ENCODE measurements at places on chromosomes 7 and 10.
A peak's percentile ranks its signal among the peaks of the same experiment; 100 is the strongest.

- no peak for DNase-seq
These were observed 7.8 kb downstream of the GIMAP8 start for GRCh38 chr7:150458235-150458634.

DNA sequence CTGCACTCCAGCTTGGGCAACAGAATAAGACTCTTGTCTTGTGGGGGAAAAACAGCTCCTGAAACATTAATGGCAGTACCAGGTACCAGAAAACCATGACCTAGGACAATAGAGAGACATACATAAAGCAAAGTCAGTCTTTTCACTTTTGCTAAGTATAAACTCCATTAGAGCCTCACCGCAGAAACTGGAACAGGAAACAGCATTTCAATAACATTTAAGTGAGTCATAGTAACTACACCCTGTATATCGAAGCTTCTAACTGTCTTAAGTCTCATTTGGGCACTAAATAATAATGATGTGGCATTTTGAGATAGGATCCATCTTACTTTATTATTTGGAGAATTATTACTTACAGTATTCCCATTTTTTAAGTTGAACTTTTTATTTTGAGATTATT lies 517.8 kb upstream of the CELF2 start:
- no peak for DNase-seq

DNA sequence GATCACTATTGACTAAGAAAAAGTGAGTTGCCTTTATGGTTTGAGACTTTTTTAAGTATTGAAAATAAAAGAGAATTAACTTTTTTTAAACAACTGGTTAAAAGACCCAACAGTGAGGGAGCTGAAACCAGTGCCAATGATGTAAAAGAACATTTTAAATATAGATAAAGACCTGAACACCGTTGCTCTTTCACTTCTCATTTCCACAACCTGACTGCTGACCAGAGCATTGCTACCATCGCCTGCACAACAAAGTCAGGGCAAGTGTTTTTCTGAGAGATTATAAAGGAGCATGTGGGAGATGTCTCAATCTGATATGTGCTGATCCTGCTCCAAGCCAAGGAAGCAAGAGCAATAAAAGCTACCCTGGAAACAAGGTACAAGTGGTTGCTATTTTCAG lies 34.7 kb downstream of the IMMP2L start:
- DNase-seq = no peak

GRCh38 chr7:116671681-116672595 lies at the start of gene MET:
Gene MET (plus strand): TSS chr7:116672196. CDS start chr7:116699085, 26,889 bp downstream.
- DNase-seq = peak; percentile 80

DNA sequence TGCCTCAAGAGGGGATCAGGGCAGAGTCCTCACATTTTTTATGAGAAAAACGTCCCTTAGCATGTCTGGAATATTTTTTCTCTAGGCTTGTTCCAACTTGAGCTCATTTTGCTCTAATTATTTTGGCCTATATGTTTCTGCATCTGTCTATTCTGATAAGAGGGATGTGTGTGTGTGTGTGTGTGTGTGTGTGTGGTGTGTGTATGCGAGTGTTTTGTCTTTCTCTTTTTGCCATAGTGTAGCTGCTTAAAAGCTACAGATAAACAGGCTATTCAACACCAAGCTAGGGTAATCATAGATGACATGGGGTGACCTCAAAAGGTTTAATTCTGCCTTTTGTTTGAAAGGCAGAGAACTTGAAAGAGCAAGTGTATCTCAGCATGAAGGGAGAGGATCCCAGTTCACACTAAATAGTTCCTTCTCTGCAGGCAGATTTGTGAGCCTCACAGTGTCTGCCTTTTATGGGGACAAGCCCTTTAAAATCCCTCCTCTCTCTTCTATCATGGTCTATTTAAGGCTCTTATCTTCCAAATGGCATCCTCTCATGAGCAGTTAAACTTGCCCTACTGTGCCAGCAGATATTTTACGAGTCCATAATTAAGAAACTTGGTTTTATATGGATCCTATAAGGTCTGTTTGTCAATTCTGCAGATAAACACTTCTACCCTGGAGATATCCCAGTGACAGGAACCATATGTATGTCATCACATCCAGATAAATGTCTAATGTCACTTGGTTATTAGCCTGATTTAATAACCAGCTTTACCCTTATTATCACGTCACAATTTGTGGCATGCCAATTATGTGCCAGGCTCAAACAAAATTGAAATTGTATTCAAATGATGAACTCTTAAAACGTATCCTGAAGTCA lies 202.9 kb upstream of the MTPN start:
- DNase-seq = no peak

DNA sequence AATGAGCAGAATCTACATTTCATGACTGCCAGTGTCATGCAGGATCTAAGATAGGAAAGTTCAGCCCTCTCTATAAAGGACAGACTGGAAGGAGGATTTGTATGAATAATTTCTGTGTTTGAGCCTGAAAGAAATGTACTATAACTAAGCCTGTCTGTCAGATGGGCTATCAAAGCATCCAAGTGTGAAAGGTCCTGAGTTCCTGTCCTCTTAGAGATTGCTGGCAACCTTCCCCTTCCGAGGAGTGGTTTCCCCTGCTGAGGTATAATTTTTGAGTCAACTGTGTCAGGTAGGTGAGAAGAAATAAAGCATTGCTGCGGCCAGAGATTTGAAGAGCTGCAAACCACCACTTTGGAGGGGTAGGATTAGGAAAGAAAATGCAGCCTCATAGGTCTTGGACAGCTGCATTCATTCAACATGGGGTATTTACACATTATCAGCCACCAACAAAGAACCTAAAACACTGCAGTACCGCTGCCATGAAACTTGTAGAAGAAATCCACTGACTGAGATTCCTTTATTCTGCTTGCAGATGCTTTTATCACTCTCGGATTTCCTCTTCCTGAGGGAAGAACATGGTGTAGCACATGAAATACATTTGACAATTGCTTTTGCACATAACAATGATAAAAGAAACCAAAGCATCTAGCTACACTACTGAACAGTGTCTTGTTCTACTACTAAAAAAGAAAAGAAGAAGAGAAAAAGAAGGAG lies 189.1 kb downstream of the DGKI start:
- no peak for DNase-seq

DNA sequence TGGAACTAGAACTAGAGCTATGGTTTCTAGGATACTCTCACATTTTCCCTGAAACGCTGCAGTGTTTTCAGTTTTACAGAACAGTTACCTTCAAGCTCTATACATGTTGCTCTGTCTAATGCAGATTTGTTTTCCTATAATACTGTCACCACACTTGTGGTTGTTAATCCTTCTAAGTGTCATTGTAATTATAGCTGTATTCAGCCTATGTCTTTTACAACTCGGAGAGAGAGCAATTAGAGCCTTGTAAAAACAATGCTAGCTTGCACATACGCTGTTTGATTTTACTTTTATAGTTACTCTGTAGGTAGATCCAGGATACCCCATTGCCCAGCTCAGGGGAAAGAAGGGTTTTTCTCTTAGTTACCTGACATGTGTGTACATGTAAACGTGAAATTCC lies 55.1 kb downstream of the ATOH7 start:
- no peak for DNase-seq

DNA sequence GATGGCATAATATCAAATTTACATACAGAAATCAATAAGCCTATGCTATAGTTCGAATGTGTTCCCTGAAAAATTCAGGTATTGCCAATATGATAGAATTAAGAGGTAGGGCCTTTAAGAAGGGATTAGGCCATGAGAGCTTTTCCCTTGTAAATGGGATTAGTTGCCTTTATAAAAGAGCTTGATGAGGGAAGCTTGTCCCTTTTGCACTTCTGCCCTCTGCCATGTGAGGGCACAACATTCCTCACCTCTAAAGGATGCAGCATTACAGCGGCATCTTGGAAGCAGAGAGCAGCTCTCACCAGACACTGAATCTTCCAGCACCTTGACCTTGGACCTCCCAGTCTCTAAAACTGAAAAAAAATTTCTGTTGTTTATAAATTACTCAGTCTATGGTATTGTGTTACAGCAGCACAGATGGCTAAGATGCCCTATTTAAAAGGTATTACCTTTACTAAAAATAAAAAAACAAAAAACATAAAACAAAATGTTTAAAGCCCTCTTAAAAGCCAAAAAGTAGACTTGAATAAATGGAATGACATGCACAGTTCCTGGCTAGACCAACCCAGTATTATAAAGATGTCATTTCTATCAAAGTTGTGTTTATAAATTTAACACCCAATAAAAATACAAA lies 909.6 kb downstream of the REEP3 start:
- DNase-seq = peak; percentile 65

DNA sequence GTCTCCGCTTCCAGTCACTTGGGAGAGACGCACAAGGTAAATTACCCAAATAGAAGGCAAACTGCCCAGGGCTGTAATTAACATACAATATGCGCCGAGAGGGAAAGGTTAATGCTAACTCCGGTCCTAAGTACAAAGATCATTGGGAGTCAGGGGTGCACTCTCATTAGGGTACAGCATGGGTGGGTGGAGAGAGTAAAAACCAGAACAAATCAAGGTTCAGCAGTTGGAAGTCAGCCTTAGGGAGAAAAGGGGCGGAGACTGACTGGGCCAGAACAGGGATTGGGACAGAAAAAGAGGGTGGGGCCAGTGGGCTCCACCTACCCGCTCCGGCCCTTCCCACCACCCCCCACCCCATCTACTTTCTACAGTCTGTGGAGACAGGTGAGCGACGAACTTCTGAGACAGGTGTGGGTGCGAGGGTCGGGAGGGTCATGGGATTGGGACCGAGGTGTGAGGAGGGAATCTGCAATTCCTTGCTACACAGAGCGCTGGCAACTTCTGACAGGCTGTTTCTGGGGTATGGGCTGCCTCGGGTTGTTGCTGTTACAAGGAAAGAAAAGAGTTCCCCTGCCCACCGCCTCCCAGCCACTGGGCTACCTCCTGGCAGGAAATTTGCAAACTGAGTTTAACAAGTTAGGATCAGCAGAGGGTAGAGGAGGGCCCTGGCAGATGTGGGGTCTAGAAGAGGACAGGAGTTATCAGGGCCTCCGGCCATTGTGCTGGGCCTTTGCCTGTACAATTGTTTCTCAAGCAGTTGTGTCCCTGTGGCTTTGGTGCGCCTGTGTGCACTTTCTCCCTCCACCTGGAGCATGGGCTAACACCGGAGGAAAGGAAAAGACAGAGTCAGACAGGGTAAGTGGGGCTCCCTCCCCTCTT lies at the start of gene TMEM139:
TMEM139 (plus strand) TSS at position 368 of the 879 bp plus-strand sequence. CDS start 1,000 bp downstream, outside the sequence.
- DNase-seq = peak; percentile 42

- DNase-seq = no peak
These were observed 19.8 kb upstream of the ALOX5 start for GRCh38 chr10:45354261-45354660.

- DNase-seq = no peak
These were observed 19.8 kb upstream of the C10orf67 start for GRCh38 chr10:23364378-23364777.

- DNase-seq = peak; percentile 72
These were observed 750.7 kb downstream of the MAGI2 start for GRCh38 chr7:78702770-78703169.

DNA sequence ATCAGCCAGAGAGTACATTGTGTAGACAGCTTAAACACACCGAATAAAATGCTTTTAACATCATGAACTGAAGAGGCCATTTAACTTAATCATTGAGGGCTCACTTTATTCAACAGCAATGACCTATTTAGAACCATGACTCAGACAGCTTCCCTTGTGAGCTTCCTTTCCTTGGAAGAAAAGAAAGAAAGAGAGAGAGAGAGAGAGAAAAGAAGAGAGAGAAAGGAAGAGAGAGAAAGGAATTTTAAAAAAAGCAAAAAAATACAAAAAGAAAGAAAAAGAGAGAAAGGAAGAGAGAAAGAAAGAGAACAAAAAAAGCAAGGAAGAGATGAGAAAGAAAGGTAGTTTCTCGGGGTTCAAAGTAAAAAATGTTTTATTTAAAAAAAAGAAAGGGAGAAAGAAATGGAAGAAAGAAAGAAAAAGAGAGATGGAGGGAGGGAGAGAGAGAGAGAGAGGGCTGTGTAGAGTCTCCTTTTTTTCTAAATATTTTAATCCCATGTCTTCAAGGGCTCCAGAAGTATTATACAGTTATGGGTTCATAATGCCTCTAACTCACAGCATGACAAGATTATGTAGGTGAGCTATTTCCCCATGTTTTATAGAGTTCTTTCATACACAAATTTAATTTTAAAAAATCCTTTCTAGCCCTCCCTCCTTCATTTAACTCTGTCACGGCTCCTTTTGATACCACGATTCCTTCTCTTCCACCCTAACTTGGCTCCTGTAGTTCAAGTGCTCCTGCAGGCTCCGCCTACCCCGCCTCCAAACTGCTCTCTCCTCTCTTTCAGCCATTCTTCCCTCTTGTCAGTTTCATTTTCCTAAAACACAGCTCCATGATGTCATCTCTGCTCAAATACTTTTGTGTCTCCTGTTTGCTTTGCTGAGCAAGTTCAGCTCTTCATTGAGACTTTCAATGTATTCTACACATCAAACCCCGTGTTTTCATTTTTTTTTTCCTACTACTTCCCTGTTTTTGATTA lies 85.5 kb downstream of the PRTFDC1 start:
- no peak for DNase-seq

DNA sequence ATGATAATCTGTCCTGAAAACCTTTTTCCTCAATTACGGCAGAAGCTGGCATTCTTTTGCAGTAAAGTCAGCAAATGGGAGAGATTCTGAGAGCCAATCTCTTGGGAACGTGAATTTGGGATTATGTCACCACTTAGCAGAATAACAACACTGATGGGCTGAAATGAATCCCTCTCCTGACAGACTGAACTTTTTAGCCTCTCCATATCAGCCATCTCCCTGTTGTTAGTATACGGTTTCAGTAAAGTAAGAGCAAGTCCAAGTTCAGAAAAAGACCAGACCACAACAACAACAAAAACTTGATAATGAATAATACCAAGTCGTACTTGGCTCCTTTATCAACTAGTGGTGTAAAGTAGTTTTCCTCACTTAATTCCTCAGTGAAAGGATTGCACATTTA lies 1048.8 kb downstream of the GATA3 start:
- no peak for DNase-seq

DNA sequence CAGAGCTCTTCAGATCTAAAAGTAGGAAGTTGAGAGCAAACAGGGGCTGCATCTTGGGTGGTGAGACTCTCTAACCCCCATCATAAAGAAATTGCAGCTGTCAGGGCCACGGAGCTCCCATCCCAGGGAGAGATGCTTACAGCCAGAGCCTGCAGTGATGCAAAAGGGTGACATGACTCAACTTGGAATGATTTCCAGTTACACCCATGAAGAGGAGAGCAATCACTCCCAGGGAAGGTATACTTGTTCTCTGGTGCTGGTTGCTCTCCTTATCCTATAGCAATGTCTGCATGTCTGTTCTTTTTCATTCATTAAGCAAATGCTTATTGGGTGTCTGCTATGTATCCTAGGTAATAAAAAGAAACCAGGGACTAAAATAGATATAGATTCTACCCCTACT lies 228.0 kb downstream of the RAB11FIP2 start:
- DNase-seq = no peak

DNA sequence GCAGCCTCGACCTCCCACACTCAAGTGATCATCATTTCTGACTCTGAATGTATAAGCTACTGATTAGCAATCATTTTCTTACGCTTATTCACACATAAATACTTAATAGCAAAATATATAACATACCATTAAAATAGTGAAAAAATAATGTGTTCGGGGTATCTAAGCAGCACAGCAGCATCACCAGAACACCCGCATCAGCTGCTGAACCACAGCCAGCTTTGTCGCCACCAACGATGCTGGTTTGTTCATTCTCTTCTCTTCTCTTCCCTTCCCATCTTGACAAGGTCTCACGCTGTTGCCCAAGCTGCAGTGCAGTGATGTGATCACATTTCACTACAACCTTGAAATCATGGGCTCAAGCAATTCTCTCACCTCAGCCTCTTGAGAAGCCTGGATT lies 425.1 kb upstream of the LRGUK start:
- no peak for DNase-seq

GRCh38 chr7:36438211-36438610 lies 48.5 kb downstream of the ANLN start:
- no peak for DNase-seq

- DNase-seq = no peak
These were observed 6.5 kb downstream of the ARPC1B start for GRCh38 chr7:99380823-99381663.

All from cardiac muscle cell (in vitro differentiated cells and primary cell).